ENCODE measurements at places on chromosomes 1 and 21.

DNA sequence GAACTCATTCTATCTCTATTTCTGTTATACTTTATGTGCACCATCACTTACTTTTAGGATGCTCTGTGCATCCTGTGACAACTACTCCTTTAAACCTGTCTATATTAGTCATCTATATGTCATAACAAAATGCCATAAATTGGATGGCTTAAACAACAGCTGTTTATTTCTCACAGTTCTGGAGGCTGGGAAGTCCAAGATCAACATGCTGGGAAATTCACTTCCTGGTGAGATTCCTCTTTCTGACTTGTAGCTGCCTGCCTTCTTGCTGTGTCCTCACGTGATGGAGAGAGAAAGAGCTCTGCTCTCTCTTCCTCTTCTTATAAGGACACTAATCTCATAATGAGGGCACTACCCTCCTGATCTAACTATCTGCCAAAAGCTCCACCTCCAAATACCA lies 62.3 kb upstream of the RCOR3 start:
- no peak for DNase-seq

DNA sequence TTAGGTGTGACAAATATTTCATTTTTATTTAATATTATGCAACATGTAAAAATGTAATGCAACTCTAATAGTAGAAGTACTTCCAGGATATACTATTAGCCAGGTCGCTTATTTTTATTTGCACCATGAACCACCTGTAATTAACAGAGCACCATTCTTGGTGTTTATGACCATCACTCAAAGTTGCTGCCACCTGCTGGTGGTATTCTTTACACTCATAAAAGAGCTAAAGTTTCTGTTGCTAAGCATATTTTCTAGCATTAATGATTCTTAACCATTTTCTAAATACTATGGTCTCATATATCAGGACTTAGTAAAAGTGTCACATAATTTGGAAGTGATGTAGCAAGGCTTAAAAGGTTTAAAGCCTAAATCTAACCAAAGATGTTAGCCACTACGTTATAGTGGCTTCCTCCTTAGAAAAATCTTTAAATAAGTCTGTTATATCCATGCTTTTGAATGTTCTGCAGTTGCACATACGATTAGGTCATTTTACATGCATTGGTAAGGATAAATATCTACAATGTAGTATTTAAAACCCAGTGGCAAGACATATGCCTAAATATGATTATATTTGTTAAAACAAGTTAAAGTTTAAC lies 244.5 kb downstream of the NEGR1 start:
- DNase-seq = no peak

DNA sequence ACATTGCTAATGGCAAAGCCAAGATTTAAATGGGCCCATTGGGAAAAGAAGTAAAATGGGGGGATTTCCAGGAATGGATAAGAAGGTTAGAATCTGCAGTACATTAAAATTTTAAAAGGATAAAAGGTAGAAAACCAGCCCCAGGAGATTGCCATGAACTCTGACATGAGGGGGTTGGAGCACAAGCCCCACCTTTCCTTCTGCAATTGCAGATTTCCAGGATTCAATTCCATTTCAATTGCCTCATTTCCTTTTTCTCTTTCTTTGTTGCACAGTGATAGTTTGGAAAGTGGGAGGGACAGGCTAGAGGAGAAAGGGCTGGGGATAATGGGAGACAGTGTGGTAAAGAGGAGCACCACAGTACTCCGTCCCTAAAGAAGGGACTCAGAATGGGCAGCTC lies 238.5 kb upstream of the RAB4A start:
- DNase-seq = no peak

- no peak for DNase-seq
Measured at GRCh38 chr1:236948381-236948780, 55.9 kb downstream of the MT1HL1 start.

GRCh38 chr1:200302921-200303290 lies 106.9 kb downstream of the ZNF281 start:
- no peak for DNase-seq

DNA sequence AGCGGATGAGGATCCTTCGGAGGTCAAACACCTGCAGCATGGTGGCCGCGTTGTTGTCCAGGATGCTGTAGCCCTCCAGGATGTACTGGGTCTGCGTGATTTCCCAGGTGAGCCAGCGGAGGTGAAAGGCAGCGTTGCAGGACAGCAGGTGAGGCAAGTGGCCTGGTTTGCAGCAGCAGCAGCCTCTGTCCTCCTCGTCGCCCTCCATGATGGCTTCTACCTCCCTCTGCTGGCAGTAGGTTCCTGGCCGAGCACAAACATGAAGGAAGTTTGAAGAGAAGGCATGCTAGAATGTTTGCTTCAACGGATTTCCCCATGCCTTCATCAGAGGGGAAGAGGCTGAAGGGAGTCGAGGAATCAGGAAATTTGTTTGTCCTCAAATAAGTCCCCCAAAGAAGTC lies 74.7 kb downstream of the NTPCR start:
- DNase-seq = no peak

GRCh38 chr1:207959141-207959825 lies 48.4 kb upstream of the CD34 start:
- DNase-seq = no peak

- no peak for DNase-seq
Measured at GRCh38 chr1:180231506-180231921, 1.4 kb downstream of the LHX4 start.

GRCh38 chr1:93678491-93678890 lies 3.1 kb downstream of the BCAR3 start:
- no peak for DNase-seq
